Esophagus muscularis mucosa (tissue), 4 donors: ENCODE measurements at places on chromosomes 6 and 20. TPM values are rescaled to one million over a fixed set of nuclear protein-coding genes. Genes with fewer than 3 reads are reported as not detected.

DNA sequence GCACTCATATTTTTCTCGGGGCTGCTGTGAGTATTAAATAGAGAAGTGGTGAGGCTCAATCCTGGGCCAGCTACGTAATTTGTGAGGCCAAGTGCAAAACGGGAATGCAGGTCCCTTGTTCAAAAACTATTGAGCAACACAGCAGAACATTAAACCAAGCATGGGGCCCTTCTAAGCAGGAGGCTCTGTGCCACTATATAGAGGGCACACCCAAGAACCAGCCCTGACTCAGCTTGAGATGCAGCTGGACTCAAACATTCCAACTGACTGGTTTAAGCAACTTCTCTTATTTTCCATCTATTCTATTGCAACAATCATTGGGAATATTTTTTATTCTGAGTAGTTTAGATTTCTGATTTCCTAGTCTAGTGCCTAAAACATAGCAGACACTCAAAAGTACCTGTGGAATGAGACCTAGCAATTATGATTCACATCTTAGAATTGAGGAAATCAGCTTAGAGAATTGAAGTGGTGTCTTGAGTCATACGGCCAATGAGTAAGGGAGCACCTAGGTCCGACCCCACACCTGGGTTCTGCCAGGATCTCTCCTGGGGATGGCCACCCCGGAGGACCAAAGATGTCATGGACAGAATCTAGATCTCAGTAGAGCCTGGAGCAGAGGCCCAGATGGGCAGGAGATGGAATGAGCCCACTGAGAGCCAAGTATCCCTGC, 1.3 kb downstream of the SIRPB2 start:
- peak; percentile 88 for DNase-seq

DNA sequence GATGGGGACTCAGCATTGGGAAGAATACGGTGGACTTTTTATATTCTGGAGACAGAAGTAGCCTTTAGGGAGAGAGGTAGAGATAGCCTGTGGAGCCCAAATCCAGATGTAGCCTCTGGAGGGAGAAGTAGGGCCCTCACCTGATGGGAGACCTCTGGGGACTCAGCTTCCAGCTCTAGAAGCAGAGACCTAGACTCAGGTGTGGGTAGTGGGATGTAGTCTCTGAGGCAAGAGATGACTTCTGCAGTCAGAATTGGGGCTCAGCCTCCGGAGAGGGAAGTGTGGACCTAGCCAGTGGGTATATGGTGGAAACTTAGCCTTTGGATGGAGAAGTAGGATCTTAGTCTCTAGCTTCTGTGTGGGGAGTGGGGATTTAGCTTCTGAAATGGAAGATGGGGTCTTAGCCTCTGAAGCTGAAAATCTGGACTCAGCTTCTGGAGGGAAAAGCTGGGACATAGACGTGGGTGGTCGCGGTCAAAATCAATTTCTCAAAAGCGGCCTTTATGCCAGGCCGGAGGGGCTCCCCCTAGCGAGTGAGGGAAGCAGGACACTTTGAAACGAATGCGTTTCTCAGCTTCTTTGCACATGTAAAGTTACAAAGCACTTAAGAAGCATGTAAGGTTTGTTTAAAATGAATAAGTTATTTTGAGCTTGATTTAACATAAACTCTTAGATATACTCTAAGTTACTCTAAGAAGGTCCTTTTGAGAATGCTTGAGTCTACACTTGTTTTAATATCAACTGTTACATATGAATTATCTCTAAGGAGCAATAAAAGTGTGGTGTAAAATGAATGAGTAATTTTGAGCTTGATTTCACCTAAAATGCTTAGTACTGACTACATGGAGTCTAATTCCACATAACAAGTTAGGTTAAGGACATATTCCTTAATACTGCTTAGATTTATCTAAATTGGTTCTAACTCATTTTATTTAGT, 12.9 kb upstream of the ZNF343 start:
- DNase-seq, result peak; percentile 72

GRCh38 chr6:20876036-20876435, 341.8 kb downstream of the CDKAL1 start:
- no peak for DNase-seq

GRCh38 chr6:81148751-81149150, 603.7 kb downstream of the TENT5A start:
- DNase-seq, result no peak

DNA sequence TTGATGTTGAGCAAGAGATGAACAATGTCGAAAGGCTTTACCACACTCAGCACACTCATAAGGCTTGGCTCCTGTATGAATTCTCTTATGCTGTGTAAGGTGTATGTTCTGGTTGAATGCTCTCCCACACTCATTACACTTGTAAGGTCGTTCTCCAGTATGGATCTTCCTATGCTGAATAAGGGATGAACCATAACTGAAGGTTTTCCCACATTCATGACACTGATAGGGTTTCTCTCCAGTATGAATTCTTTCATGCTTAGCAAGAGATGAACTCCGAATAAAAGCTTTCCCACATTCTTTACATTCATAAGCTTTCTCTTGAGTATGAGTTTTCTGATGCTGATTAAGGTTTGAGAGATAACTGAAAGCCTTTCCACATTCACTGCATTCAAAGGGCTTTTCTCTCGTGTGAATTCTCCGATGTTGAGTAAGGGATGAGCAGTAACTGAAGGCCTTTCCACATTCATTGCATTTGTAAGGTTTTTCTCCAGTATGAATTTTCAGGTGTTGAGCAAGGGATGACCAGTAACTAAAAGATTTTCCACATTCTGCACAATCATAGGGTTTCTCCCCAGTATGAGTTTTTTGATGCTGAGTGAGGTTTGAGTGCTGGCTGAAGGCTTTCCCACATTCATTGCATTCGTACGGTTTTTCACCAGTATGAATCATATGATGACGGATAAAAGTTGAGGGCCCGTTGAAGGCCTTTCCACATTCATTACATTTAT, 21.1 kb downstream of the ZNF184 start:
- DNase-seq, result no peak

DNA sequence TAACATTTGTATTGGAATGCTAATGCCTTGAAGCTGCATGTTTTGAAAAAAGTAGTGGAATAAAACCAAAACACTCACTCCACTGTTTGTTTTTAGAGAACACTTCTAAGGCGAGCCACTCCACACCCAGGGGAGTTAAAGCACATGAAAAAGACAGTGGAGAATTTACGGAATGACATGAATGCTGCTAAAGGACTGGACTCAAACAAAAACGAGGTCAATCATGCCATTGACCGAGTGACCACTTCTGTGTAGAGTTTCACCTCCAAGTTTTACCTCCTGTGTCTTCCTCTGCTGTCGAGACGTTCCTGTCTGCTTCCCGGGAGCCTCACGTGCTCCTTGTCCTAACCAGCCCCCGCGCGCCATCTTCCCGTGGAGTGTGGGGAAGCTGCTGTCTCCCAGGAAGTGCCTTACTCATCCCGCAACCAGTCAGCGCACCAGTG, 127.8 kb downstream of the LRRC1 start:
- no peak for DNase-seq

DNA sequence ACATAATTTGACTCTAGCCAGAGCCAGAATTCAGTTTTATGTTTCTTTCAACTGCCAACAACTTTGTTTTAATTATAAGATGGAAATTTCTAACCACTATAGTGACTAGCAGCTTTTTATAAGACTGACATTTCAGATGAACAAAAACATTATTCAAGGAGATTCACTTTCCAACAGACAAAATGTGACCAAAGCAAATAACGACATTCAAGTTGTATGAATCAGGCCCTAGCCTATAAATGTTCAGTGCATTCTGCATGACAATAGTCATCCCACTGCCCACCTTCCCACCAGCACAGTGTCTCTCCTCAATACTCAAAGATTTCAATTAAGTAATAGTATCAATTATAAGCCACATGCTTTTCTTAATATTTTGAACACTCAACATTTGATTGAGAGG, 200.7 kb downstream of the KHDC1L start:
- no peak for DNase-seq

GRCh38 chr6:146781836-146782235, 183.1 kb downstream of the ADGB start:
- no peak for DNase-seq

DNA sequence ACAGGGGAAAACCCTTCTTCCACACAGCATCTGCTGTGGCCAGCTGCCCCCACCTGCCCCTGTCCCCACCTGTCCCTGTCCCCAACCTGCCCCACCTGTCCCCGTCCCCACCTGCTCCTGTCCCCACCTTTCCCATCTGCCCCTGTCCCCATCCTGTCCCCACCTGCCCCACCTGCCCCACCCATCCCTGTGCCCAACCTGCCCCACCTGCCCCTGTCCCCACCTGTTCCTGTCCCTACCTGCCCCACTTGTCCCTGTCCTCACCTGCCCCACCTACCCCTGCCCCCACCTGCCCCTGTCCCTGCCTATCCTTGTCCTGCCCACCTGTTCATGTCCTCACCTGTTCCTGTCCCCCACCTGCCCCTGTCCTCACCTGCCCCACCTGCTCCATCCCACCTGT, 6.4 kb upstream of the MYT1 start:
- DNase-seq, result no peak

- no peak for DNase-seq
Measured at GRCh38 chr6:56513631-56514030, 129.1 kb downstream of the DST start.

The RSPO3 gene
- 123 TPM for total RNA-seq

- DNase-seq, result no peak
Measured at GRCh38 chr6:52363228-52363867, 1.4 kb downstream of the PAQR8 start.

DNA sequence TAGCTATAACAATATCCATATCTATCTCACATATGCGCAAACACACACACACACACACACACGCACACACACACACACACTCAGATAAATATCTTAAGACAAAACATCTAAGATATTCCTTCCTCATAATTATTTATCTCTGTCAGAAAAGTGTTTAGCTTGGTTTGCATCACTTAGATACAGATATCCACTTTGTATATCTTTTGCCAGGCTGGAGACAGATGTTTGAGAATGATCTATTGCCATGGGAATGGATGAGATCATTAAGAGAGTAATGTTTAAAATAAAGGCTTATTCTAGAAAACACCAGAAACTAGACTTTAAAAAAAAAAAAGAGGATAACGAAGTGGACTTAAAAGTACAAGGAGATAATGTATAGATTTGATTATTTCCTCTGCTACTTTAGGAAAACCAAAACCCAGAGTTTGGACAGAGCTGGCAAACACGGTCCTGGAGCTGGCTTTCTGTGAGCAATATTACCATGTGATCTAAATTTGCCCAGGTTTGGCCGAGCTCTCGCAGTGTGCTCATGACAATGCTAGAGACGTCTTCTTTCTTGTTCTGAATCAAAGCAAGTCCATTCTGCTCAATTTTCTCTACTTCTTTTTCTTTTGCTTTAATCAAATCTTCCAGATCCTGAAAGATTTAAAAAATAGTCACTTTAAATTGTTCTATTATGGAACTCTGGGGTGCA, 411.8 kb downstream of the SYNE1 start:
- DNase-seq, result no peak

DNA sequence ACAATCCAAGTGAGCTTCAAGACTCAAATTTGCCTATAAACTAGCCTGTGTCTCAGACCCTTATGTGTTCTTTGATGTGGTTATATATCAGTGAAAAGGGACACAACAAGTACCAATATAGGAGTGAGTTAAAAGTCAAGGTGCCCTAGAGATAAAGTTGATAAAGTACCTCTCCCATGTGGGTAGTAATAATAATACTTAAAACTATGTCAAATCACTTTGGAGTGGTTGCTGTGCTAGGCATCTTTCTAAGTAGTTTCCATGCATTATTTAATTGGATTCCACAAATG, 100.4 kb downstream of the BMP5 start:
- no peak for DNase-seq

DNA sequence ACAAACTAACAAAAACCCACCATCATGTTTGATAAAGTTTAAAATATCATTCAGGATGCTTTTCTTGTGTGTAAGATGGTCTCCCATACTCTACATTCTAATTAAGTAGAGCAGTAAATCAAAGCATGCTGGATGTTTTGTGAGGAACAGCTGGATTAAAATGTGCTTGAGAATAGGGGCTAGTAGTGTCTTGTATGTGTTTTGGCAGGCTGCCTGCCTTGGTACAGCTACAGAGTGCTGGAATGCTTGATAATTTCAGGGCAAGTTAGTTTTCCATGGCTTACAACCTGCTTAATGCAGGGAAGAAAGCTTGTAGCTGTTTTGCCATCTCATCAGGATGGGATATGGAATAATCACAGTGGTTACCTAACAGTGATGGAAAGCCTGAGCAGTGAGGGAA, 636.6 kb upstream of the MMS22L start:
- DNase-seq, result no peak

The RIPOR3 gene
- total RNA-seq, result 14.8 TPM

DNA sequence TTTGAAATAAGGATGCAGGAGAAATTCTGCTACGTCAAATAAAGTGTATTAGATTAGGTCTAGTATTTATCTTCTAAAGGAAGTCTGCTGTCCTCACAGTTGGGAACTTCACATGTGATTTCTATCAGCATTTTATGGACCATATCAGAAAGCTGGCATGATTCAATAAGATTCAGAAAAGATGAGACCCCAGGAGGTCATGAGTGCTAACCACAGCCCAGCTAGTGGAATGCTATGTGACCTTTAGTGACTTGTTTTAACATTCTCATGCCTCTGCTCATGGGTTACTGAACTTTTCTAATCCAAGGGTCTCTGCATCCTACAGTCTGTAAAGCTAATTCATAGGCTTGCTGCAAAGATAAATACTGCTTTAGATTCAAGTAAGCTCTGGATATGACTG, 150.1 kb downstream of the GMPR start:
- no peak for DNase-seq

GRCh38 chr20:3430376-3431069, 23.1 kb upstream of the DNAAF9 start:
- DNase-seq, result no peak

DNA sequence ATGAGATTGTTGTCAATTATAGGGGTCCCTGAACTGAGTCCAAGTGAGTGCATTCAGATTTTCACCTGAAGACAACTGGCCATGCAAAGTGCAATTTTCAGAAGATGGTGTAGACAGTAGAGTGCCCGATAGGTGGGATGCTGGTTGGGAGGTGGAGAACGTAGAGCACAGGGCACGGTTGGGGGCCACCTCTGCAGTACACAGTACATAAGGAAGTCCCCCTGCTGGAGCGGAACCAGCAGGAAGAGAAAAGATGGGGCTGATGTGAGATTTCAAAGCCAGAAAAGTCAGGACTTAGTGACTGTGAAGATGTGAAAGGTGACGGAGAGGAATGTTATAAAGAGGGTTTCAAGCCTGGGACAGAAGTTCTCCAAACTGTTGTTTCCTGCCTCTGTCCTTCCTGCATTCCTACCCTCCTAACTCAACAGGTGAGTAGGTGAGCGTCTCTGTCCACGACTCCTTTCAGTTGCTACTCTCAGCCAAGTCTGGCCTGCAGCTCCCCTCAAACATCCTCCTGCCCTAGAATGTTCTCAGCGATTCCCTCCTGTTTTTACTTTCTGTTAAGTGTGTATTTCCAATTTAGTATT, 330.8 kb downstream of the PRL start:
- DNase-seq, result no peak

GRCh38 chr6:113358063-113358583, 499.0 kb upstream of the MARCKS start:
- DNase-seq, result no peak

The BPIFB1 gene
- total RNA-seq, result not detected

The MUCL3 gene
- not detected for total RNA-seq

- no peak for DNase-seq
Measured at GRCh38 chr6:151425561-151425960, 26.4 kb downstream of the RMND1 start.

- DNase-seq, result no peak
Measured at GRCh38 chr6:133877116-133877515, 11.8 kb upstream of the TCF21 start.

The PDYN gene
- not detected for total RNA-seq

GRCh38 chr6:30684386-30685156, 1.9 kb downstream of the PPP1R18 start:
- no peak for DNase-seq

GRCh38 chr6:90428514-90428913, 131.9 kb upstream of the BACH2 start:
- no peak for DNase-seq
